NCI-H2081 treated with DMSO at 0.1 percent for 48 hours (cell line): ENCODE measurements at places on chromosomes 16 and 17.

- DNase-seq, result no peak
Measured at GRCh38 chr17:38893607-38894006, 23.7 kb downstream of the LASP1 start.

- no peak for DNase-seq
Measured at GRCh38 chr17:27565874-27566670, 64.9 kb upstream of the LGALS9 start.

GRCh38 chr17:33229499-33229898, 63.6 kb downstream of the ASIC2 start:
- DNase-seq, result no peak

GRCh38 chr17:3542410-3543088, 15.1 kb downstream of the TRPV3 start:
- DNase-seq, result no peak

- DNase-seq, result no peak
Measured at GRCh38 chr16:66020642-66021041, 345.8 kb upstream of the CDH5 start.

DNA sequence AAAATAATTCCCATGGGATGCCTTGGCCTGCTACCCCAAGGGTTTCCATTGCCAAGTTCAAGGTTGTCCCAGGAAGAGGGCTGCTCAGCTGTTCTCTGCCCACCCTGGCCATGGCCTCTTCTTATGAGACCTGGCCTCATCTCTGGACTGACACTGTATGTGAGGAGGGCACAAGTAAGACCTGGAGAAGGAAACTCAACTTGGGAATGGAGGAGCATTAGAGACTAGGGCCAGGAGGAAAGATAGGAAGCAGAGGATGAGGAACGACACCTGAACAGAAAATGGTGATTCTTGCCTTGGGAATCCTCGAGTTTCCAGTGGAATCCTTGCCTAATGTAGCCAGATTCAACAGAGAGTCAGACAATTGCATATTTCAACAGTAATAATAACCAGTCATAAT, 24.6 kb upstream of the GOSR2 start:
- DNase-seq, result no peak

DNA sequence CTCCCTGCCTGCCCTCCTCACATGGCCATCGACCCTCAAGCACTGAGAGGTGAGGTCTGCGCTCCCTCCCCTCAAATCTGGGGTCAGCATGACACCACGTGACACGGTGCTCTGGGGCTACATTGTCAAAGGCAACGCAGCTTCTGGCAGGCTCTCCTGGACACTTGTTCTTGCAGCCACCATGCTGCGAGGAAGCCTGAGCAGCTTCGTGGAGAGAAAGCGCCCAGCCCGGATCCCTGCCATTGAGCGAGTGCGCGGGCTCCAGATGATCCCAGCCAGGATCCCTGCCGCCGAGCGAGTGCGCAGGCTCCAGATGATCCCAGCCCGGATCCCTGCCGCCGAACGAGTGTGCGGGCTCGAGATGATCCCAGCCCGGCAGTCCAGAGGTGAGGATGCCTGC, 70.9 kb upstream of the METRNL start:
- DNase-seq, result no peak

DNA sequence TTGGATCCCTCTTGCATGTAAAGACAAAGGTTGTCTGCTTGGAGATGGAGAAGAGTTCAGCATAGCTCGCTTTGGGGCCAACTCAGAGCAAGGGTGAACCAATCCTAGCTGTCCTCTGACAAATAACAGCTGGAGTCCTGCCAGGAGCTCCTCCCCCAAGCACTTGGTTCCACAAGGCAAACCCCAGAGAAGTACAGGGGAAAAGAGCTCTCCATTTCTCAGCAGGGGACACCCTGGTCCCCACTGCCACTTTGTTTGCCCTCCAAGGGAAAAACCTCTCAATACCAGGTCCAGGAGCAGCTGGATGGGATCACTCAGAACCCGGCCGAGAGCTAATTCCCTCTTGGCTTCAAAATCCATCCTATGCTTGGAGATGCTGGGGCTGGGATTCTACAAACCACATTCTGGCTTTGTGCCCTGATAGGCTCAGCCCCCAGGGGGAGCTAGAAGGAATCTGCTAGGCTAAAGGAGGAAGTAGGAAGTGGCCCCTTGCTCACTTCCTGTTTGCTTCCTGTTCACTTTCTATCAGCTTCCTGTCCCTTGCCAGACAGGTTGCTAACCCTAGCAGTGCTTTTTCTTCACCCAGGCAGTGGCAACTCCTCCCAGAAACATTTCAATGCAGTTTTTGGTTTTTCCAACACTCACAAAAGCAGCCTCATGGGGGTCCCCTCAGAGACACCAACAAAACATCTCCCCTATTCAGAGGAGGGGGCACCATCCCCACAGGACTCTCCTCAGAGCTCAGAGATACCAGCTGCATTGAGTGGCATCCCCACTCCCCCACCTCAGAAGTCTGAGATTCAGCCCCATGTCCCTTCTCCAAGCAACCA, 30.7 kb downstream of the CDRT4 start:
- no peak for DNase-seq

- DNase-seq, result no peak
Measured at GRCh38 chr17:21100636-21101035, 26.1 kb upstream of the DHRS7B start.

GRCh38 chr17:3532106-3532858, 25.3 kb downstream of the TRPV3 start:
- DNase-seq, result no peak

DNA sequence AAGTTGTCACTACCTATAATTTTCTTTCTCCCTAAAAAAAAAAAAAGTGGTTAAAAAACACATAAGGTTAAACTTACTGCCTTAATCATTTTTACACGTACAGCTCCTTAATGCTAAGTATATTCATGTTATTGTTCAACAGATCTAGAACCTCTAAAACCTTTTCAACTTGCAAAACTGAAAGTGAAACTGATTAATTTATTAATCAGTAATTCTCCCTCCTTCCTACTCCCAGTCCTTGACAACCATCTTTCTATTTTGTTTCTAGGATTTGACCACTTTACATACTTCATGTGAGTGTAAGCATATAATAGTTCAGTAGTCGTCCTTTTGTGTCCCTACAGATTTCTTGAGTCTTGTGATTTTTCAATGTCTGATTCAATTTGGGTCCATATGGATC, 251.4 kb upstream of the KIF2B start:
- DNase-seq, result no peak

- no peak for DNase-seq
Measured at GRCh38 chr17:12519956-12520594, 145.6 kb upstream of the MYOCD start.

DNA sequence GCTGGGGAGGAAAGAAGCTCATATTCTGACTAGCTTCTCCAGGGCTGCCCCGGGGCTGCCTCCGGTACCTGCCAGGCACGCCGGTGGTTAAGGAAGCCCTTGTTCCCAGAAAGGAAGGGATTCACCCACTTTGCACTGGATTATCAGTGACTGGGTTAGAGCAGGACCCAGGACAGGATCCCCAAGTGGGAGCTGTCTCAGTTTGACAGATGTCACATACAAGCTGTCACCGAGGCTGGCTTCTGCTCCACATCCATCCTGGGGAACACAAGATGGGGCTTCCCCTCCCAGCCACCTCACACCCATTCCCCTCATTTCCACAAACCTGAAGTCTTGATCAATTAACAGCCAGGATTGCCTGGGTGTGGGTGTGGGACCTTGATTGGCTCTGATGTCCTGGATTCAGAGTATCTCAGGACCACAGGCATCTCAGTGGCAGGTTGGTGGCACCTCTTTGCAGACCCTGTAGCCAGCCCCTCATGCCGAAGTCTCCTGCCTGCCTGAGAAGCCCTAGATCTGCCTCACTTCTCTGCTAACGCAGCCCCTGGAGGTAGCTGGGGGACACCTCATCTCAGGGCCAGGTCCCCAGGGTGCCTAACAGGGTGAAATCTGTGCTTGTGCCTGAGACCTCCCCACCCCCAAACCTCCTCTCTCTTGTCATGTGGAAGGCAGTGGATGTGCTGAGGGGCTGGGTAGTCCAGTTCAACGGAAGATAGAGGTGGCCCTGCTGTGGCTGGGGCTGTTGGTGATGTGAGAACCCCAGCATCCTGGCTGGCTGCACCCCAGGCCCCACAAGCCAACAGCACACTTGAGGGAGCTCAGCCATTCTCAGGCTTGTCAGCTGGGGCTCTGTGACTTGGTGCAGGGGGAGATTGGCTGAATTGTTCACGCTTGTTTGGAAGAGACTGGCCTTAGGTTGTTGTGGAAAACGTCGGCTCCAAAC, 1.4 kb downstream of the CACNG5 start:
- DNase-seq, result no peak
